ENCODE measurements at places on chromosomes 4 and X.

DNA sequence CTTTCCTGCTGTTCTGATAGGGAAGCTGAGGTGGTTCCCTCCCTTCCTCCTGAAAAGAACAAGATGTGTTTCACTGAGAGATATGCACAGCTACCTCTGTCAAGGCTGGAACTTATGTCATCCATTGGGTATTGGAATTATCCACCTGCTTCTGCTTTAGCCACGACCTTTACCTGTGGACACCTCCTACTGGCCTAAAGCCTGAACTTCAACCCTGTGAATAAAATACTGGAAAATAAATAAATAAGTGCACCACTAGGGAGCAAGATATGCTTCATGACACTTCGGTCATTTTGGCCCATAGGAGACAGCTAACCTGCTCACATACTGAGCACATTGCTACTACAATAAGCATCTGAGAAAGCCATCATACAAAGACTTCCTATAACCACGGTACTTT lies 419.9 kb upstream of the NWD2 start:
- no peak for DNase-seq

DNA sequence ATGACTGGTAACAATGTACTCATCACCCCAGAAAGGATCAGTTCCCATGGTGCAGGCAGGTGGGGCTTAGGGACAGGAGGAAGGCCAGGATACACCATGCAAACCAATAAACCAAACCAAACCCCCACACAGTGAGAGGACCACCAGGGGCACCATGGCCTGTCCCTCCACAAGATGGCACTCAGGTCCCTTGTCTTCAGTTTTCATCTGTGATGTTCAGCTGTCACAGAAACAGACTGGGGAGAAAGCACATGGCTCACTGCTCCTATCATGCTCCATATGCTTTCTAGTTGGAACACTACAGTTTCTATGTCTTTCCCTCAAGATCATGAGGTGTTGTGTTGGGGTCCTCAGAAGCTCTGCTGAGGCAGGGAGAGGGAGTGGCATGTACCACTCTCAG lies 10.1 kb downstream of the HS3ST1 start:
- no peak for DNase-seq

DNA sequence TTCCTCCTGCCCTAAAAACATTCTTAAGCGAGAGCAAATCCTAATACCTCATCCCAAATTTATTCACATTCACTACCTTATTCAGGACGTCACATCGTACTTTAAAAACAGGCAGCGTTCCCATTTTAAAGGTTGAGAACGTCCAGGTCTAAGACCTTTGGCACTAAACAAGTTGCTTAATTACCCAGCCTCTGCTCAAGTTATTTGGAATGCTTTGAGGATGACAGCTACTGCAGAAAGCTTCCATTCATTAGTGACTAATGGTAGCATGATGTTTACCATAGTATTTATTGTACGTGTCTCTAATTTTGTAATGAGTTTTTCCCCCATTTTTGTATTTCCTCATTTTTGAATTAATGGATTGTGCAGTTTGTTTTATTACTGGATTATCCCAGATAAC lies 1.5 kb downstream of the USP38 start:
- no peak for DNase-seq

DNA sequence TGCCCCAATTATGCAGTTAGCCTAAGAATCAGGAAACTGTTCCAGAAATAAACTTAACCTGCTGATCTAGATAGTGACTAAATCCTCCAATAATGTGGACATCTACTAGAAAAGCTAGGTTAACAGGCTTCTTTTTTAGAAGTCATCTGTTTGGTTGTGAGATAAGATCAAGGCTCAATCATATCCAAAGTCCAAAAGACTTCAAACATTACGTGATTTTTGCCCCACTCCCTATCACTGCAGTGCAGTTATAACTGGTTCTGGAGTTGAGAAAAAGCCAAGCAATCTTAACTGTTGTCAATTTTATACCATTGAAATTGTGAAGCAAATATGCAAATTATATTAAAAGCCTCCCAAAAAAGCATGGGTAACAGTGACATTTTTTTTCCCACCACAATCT lies 781.4 kb downstream of the KLHL13 start:
- DNase-seq: no peak

DNA sequence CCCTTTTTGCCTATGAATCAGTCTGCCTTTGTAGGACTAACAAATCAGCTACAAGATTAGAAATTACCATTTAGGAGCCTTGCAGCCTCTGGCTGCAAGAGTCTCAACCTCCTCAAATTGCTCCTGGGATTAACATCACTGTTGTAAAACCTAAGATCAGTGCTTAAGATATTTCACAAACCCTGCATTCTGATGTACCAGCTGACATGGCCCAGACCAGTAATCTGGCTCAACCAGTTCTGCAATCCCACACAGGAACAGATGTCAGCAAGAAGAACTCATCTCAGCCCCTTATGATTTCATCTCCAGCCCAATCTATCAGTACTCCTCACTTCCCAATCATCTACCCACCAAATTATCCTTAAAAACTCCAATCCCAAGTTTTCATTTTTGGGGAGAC lies 32.5 kb upstream of the AADAT start:
- DNase-seq: no peak

DNA sequence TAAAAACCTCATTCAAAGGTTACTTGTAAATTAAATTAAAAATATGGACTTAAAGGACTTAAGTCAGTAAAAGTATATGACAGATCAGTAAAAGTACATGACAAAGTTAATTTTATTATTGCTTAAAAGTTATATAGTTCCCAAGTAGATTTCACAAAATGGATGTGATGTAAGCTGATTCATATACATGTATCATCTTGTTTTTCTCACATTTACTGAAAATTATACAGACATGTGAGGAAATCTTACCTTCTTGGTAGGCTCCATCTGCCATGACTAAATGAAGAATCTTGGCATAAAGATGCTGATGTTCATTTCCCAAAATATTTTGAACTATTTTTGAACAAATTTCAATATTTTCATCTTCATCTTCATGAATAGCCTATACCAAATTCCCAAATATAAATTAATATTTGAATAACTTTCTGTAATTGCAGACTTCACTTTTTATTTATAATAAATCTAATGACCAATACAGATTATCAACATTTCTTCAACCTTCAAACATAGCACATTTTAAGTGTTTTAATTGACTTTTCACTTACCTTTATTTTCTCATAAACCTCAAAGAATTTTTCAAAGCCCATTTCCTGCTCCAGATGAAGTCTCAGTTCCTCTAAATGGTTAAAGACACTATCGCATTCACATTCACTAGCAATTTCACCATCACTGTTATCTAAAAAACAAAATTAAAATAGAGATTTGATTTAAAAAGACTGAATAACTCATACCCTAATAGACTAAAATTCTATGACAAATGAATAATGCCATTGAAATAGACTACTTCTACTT lies 129.4 kb upstream of the SH3RF1 start:
- DNase-seq: no peak

GRCh38 chr4:83561381-83561780 lies 25.5 kb downstream of the GPAT3 start:
- DNase-seq: no peak

GRCh38 chrX:72716766-72717165 lies 2.7 kb upstream of the PHKA1 start:
- no peak for DNase-seq

DNA sequence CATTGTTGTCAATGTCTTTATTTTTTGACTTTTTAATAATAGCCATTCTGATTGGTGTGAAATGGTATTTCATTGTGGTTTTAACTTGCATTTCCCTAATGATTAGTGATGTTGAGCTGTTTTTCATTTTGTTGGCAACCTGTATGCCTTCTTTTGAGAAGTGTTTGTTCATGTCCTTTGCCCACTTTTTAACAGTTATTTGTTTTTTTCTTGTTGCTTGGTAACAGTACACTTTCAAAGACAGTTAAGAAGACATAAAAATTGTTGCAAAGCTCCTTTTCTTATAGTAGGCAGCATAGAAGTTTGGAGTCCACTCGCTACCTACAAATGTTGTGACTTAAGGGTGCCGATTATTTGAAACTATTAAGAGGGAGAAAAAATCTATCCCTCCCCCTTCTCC lies 48.7 kb upstream of the SLC7A11 start:
- no peak for DNase-seq

GRCh38 chrX:101957174-101957573 lies 25.3 kb upstream of the ZMAT1 start:
- DNase-seq: no peak

All from GM12878 (cell line).